Tibial nerve (tissue), 4 donors: ENCODE measurements at places on chromosomes 6 and 20.

GRCh38 chr6:37938909-37939308 lies 119.4 kb downstream of the ZFAND3 start:
- DNase-seq = no peak

DNA sequence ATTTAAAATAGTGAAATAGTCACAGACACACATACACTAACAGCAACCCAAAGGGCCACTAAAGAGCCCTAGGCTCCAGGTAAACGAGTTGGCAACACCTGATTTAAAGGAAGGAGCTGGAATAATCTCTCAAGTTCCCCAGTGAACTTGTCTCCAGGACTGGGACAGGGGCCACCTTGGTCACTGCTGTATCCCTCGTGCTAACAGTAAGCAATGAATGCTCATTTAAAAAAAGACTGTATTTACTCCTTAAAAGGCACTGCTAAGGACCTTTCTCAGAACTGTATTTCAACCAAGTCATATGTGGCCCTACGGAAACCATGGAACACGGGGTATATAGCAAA lies 1.3 kb downstream of the DIDO1 start:
- no peak for DNase-seq

DNA sequence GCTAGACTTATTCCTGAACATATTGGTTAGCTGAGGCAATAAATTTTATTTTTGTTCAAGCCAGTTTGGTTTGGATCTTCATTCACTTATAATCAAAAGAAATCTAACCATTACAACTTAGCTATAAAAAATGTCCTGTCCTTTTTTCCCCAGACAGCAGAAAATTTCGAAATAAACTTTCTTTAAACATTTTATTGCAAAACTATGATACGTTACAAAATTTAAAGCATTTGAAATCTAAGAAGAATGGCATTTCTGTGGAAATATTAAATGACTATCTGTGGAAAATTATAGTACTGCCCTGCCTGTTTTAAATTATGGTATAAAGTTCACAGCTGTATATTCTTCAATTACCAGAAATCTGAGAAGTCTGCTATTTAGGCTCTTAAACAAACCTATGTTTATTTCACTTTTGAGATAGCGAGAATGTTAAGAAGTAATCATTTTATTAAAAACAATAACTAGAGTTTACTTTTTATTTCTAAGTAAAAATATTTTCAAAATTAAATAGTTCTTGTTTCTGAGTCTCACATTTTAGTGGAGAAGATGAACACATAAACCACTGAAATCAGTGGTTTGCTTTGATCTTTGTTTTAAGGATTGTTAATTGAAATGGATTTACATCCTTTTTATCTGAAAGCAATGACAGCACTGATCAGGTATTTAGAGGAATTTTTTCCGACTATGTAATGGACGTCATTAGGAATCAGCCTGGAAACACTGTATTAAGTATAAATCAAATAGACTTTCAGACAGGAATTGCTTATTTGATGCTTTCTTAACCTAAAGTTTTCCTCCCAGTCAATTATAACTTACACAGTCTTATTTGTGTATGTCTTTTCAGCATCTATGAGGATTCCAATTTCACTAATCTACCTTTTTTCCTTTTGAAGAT lies 553.7 kb downstream of the COL12A1 start:
- no peak for DNase-seq

DNA sequence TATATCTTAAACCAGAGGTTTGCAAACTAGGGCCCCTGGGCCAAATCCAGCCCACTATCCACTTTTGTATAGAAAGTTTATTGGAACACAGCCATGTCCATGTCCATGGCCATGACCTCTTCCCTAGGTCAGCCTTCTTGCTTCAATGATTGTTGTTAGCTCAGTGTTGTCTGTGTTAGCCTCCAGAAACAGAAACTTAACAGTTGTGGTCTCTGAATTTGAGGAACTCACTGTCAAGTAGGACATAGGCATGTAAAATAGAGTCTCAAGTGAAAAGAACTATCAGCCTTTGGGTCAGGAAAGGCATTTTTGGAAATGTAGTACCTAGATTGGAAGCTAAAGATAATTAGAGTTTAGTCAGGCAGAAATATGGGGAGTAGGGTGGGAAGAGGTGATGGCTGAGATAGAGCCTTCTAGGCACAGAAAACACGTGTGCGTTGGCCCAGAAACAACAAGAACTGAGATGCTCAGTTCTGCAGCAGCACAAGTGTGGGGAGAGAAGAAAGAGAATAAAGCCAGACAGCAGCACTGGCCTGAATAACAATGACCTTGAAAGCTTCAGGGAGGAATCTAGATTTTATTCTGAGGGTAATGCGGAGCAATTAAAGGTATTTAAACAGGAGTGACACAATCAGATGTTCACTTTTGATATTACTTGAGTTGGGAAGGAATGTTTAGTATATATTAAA lies 87.0 kb upstream of the OLIG3 start:
- no peak for DNase-seq

DNA sequence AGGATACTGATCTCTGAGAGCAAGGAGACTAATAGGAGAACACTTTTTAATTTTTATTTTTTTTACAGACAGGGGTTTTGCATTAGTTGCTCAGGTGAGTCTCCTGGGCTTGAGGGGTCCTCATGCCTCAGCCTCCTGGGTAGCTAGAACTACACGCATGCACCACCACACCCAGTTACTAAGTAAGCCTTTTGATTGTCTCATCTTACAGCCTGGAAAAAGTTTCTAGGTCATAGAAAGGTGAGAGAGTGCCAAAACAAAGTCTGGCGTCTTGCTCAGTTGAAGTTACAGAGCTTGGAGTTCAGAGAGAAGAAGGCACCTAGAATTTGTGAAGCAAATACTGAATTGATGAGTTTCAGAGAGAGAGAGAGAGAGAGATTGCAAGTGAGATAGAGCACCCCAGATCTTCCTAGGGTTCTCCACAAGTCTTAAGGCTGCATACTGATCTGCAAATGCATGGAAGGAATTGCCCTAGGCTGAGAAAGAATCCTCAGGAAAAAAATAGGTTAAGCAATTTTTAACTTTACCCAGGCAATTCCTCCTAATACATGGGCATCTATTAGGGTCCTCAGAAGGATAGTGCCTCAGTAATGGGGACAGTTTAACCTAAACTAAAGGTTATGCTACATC lies 37.6 kb upstream of the PHIP start:
- no peak for DNase-seq

GRCh38 chr6:33840048-33840926 lies 36.5 kb upstream of the MLN start:
- no peak for DNase-seq

GRCh38 chr6:159535656-159536350 lies 157.2 kb downstream of the SOD2 start:
- DNase-seq = no peak

DNA sequence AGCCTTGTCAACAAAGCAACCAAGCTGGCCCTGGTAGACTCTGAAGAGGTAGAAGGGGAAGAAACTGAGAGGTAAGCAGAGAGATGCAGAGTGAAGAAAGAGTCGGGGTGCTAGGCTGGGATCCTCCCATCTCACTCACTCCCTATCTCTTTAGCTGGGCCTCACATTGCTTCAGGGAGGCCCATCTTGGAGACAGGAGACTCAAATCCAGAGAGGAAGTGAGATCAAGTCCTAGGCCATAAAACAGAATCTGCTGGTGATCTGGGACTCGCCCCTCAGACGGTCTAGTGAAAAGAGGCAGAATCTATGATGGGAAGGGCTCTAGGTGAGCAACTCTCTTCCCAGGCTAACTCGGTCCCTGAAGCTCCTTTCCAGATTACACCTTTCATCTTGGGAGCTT lies 659 bp upstream of the GUCA1B start:
- no peak for DNase-seq

DNA sequence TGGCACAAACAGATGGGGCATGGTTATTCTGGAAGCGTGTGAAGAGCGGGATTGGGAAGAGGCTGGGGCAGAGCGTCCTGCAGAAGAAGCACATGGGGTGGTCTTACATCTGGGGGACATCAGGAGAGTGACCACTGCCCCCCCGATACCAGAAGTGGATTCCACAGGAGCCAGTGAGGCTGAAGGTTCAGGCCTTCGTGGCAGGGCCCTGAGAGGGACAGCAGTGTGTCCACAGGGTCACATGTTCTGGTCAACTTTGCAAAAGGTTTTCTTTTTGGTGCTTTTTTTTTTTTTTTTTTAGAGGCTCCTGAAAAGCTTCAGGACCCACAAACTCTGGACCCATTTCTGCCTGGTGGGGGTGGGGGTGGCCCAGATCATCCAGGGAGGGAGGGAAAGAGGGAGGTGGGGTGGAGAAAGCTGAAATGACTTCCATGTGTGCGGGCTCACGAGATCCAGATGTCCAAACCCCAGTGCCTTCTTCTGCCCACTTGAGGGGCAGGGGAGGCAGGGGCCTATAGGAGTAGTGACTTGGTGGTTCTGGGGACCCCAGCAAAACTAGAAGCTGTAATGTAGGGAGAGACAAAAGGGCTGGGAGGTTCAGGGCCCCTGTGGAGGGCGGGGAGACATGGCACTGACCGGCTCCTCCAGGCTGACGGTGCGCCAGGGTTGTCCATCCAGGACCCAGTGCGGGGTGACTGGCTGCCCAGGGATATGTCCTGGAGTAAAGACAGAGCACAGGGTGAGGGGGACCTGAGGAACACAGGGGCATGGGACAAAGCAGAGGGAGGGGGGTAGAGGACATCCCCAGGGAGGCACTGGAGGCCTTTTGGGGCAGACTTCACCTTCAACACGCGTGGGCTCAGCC lies 2.7 kb downstream of the ADAM33 start:
- DNase-seq = no peak

GRCh38 chr6:35719830-35720733 lies 16.8 kb upstream of the ARMC12 start:
- no peak for DNase-seq

DNA sequence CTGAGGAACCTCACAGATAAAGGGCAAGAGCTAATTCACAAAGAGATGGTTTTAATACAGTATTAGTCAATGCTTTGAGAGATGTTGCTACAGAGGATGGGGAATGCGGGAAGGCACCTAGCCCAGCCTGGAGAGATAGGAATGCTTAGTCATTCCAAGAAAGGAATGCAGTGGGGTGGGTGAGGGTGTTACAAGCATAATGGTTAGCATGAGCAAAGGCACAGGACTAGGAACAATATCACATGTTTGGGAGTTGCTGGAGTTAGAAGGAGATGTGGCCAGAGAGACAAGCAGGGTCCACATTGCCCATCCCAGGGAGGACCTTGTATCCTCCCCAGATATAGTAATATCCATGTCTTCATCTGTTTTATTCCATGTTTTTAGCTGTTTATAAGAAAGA lies 107.0 kb upstream of the OGFRL1 start:
- DNase-seq = no peak

- DNase-seq = no peak
Observed at GRCh38 chr20:25209400-25209799, 13.9 kb downstream of the ENTPD6 start.

DNA sequence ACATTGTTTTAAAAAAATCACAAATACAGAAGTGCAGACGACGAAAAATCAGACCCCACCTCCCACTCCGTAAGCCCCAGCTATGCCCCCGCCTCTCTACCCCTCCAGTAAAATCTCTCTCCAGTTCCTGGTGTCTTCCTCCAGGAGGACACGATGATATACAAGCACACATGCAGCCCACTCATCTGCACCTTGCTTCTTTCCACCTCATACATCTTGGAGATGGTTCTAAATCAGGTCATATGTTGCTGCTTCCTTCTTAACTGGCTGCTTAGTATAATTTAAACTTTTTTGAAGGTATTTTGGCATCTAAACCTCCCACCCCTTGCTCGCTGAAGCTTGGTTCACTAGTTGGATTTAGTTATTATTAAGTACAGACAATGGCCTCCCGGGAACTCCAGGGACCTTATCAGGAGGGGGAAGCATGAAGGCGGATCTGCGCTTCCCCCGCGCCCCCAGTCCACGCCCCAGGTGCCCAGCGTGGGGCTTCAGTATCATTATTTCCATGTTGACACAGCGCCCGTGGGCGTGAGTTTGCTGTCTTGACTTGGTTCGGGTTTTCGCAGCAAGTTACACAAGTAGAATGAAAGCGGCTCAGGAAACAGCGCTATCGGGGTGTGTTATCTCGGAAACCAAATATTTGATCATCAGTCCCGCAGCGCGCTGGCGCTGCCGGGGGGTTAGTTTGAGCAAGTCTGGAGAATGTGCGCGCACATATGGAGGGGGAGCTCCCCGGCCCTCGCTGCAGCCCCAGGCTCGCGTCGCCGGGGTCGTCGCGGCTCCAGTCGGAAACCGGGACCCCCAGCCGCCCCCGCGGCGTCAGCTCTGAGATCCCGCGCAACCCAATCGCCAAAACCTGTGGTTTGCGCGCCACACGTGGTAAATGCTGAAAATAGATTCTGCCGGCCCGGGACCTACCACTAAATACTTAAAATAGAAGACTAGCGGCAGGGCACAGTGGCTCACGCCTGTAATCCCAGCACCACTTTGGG lies 2.3 kb downstream of the BMP7 start:
- DNase-seq = no peak

- no peak for DNase-seq
Observed at GRCh38 chr6:28875191-28875747, 48.5 kb downstream of the TRIM27 start.

DNA sequence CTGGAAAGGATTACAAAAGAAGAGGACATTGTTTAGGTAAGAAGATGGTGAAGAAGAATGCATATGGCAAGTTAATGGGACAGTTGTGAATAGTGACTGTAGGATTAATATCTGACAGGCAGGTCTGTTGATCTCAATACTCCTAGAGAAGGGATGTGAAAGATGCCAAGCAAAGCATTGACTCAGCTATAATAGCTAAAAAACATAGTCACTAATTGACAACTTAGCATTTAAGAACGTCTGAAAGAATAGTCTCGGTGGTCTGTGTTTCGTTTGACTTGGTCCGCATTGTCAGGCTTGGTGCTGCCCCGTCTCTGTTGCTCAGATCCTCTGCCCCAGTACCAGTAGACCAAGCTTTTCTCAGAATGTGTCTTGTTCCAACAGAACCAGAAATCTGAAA lies 65.9 kb downstream of the HIVEP1 start:
- DNase-seq = no peak

DNA sequence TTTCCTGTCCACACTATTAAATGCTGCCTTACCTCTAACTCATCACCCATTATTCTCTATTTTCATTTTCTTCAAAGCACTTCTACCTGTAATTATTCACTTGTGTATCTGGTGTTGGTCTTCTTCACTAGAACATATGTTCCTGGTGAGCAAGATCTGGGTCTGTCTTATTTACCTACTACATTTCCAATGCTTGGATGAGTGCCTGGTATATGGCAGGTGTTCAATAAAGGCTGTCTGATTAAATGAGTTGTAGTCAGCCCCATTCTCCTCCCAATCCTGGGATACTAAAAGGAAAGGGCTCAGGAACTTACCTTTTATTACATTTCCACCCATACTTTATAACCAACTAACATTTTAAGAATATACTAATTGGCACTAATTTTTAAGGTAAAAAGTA lies 61.0 kb downstream of the CEP162 start:
- no peak for DNase-seq

GRCh38 chr6:4210629-4211419 lies 75.4 kb upstream of the ECI2 start:
- peak; percentile 70 for DNase-seq
